ENCODE measurements at places on chromosomes 2 and 18. TPM values are rescaled to one million over a fixed set of nuclear protein-coding genes. Genes with fewer than 3 reads are reported as not detected.

- peak; percentile 19 for DNase-seq
- H3K36me3 ChIP-seq: no peaks in the 10 kb centered on the region
- no peak overlapping the region for H3K27ac ChIP-seq
- H3K27me3 ChIP-seq: peaks cover 26% of the 10 kb centered on the region
- no peaks in the 10 kb centered on the region for H3K4me1 ChIP-seq
Observed at GRCh38 chr18:75160364-75160763, 48.6 kb downstream of the PTGR3 start.

- peaks cover 42% of the 10 kb centered on the region for H3K36me3 ChIP-seq
- H3K27me3 ChIP-seq: no peaks in the 10 kb centered on the region
- DNase-seq: peak; percentile 82
- H3K4me3 ChIP-seq: no peak overlapping the region
- peak overlapping the region; percentile 71 for H3K27ac ChIP-seq
Observed at GRCh38 chr2:224793946-224794345, 77.8 kb upstream of the CCDC195 start.

DNA sequence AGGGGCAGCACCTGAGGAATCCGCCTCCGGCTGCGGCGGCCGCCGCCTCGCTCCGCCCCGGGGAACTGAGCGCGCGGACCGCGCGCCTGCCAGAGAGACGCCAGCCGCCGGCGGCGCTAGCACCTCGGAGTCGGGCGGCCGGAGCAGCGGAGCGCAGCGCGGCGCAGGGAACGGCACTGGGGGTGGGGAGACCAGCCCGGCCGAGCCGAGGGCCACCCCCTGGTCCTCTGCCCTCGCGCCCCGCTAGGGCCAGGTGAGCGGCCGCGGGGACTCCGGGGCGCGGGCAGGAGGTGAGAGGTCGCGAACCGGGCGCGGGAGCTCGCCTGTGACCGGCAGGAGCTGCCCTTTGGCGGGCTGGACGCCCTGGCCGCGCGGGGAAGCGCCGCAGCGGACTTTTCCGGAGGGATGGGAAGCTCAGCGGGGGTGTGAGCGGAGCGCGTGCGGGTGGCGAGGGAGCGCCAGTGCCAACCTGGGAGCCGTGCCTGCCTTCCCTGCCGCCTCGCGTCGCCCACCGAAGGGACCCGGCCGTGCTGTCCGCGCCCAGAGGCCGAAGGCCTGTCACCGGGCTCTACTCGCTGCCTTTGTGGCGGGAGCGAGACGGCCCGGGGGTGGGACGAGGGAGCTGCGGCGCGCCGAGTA, at the start of gene GREB1L:
Gene GREB1L, plus strand, starts transcription at position 92 of the 639 bp plus-strand sequence. CDS start 141,287 bp downstream, outside the sequence.
- no peaks in the 10 kb centered on the region for H3K27me3 ChIP-seq
- peak; percentile 90 for DNase-seq
- H3K4me3 ChIP-seq: peak within 1 kb of the TSS; percentile 81
- H3K36me3 ChIP-seq: no peaks in the 10 kb centered on the region
- H3K27ac ChIP-seq: no peak within 1 kb of the TSS

DNA sequence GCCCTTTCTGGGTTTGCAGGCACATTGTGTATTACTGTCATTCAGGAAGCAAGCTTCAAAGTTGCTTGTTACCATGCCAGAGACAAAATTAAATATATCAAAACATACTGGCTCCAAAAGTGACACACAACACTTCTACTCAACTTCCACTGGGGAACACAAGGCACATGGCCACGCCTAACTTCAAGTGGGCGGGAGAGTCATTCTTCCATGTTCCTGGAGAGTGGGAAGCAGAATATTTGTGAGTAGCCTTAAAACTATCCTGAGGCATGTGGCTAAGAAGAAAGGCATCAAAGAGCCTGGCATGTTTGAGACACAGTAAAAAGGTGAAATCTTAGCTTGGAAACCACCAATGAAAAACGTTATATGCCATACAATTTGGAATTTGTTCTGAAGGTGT, 90.5 kb upstream of the TACR1 start:
- H3K27ac ChIP-seq: peak overlapping the region; percentile 25
- peak; percentile 89 for DNase-seq
- no peak overlapping the region for H3K4me3 ChIP-seq
- H3K27me3 ChIP-seq: no peaks in the 10 kb centered on the region

GRCh38 chr2:201403880-201404279, 46.7 kb upstream of the FLACC1 start:
- peaks cover 31% of the 10 kb centered on the region for H3K4me1 ChIP-seq
- DNase-seq: peak; percentile 19
- no peaks in the 10 kb centered on the region for H3K27me3 ChIP-seq
- H3K4me3 ChIP-seq: no peak overlapping the region

DNA sequence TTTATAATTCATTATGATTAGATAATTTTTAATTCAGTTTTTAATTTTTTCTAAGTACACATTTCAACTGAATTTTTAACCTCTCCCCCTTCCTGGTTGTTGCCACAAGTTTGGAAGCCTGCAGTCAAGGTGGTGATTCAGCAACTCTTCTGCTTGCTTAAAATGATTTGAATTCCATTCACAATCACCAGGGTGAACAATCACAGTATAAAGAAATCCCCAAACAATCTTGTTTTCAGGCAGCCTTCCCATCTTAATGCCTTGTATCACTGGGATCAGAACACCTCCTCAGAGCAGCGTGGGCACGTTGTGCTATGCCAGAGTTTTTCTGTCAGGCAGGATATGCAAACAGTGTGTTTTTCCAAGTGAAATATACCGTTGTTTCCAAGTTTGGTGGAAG, 46.7 kb upstream of the BARD1 start:
- peak overlapping the region; percentile 29 for H3K27ac ChIP-seq
- H3K27me3 ChIP-seq: no peaks in the 10 kb centered on the region
- peaks cover 12% of the 10 kb centered on the region for H3K4me1 ChIP-seq
- H3K4me3 ChIP-seq: no peak overlapping the region
- DNase-seq: peak; percentile 60
- no peaks in the 10 kb centered on the region for H3K36me3 ChIP-seq

- H3K4me1 ChIP-seq: no peaks in the 10 kb centered on the region
- DNase-seq: no peak
- no peaks in the 10 kb centered on the region for H3K36me3 ChIP-seq
- H3K27me3 ChIP-seq: no peaks in the 10 kb centered on the region
Observed at GRCh38 chr2:104673225-104673624, 180.7 kb upstream of the POU3F3 start.

DNA sequence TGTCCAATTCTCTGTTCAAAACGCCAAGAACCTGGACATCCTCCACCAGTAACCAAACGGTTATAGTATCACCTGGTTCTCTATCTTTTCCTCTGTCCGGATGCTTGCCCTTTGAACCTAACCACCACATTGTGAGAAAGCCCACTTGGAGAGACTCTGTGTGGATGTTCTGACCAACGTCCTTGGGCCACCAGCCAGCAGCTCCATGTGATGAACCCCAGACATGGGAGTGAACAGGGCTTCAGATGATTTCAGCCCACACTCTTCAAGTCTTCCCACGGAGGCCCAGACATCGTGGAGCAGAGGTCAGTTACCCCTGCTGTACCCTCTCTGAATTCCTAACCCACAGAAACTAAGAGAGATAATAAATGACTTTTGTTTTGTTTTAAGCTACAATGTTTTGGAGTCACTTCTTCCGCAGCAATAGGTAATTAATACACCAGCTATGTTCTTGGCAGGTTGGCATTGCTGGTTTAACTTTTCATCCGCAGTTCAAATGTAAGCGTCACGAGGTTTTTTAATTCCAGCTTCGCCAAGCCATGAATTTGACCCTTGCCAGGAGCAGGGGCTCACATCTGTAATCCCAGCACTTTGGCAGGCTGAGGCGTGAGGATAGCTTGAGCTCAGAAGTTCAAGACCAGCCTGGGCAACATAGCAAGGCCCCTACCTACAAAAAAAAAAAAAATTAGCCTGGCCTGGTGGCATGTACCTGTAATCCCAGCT, 36.1 kb upstream of the ZNF532 start:
- H3K27me3 ChIP-seq: no peaks in the 10 kb centered on the region
- H3K27ac ChIP-seq: no peak overlapping the region
- no peaks in the 10 kb centered on the region for H3K36me3 ChIP-seq
- no peak for DNase-seq

- H3K27ac ChIP-seq: no peak overlapping the region
- no peaks in the 10 kb centered on the region for H3K27me3 ChIP-seq
- H3K4me3 ChIP-seq: no peak overlapping the region
- no peak for DNase-seq
Observed at GRCh38 chr2:156800781-156801361, 364.7 kb downstream of the GPD2 start.

The CCDC68 gene
- not detected for total RNA-seq

The IL36B gene
- total RNA-seq: not detected

The SERPINB4 gene
- not detected for total RNA-seq

The CXCR4 gene
- not detected for total RNA-seq

The STK16 gene
- total RNA-seq: 16.0 TPM

Data from GM23248 (cell line).